Right lung (tissue), 10 donors: ENCODE measurements at places on chromosomes 11 and 22. TPM values are rescaled to one million over a fixed set of nuclear protein-coding genes. Genes with fewer than 3 reads are reported as not detected.

GRCh38 chr11:68372114-68372513 is 59.7 kb downstream of the LRP5 start:
- DNase-seq, result no peak

- peak; percentile 78 for DNase-seq
Measured at GRCh38 chr11:2725368-2726300, 25.8 kb upstream of the KCNQ1OT1 start.

DNA sequence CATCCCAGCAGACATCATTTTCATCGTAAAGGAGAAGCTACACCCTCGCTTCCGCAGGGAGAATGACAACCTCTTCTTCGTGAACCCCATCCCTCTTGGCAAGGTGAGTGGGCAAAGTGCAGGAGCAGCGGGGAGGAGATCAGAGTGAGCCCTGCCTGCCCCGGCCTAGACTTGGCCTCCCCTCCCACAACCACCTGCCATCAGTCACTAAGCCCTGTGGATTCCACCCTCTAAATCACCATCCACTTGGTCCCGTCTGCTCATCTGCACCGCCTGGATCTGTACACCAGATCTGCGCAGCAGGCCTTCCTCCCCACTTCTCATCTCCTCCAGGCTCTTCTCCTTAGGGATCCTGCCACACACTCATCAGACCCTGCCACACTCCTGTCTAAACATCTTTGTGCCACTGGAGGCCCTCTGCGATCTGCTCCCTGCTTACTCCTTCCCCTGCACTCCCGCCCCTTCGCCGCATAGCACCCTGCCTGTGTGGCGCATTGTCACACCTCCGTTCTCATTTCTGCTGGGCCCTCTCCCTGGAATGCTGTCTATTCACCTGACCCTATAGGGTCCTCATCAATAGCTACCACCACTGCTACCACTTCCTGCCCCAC is 14.2 kb downstream of the UCP2 start:
- no peak for DNase-seq

Gene MRGPRX4
- not detected for polyA plus RNA-seq

Gene LARGE2
- 18.1 TPM for polyA plus RNA-seq

- no peak for DNase-seq
Measured at GRCh38 chr11:41849250-41849649, 389.8 kb upstream of the LRRC4C start.

Gene MAML2
- 37.3 TPM for polyA plus RNA-seq

Gene BSCL2
- 50.3 TPM for polyA plus RNA-seq

Gene TSG101
- 83.8 TPM for polyA plus RNA-seq

- DNase-seq, result no peak
Measured at GRCh38 chr22:24810043-24810749, 4.2 kb downstream of the SGSM1 start.

Gene THRSP
- polyA plus RNA-seq, result 0.54 TPM

Gene ARFIP2
- polyA plus RNA-seq, result 71.8 TPM

DNA sequence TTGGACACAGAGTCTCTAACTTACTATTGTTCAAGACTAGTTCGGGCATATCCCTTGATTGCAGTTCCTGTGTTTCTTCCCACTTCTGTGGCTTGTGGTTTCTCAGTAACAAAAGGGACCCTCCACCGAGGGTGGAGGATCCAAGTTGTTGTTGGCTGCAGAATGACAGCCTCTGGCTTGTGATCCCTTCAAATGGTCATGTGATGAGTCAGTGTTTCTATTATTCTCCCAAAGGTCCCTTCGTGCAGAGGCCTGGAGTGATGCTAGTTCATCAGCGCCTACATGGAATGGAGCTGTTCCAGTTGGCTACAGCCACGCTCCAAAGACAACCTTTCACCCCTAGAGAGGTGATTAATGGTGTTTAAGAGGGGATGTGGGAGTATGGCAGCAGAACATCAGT is 2.6 kb upstream of the VWCE start:
- no peak for DNase-seq

DNA sequence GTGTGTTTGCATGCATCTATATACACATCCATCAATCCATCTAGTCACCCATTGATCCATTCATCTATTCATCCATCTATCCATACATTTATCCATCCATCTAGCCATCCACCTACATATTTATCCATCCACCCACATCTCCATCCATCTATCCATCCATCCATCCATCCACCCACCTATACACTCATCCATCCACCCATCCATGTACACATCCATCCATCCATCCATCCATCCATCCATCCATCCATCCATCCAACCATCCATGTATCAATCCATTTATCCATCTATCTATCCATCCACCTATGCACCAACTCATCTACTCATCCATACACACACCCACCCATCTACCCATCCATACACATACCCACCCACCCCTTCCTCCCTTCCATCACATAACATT is 18.8 kb upstream of the MYEOV start:
- no peak for DNase-seq

DNA sequence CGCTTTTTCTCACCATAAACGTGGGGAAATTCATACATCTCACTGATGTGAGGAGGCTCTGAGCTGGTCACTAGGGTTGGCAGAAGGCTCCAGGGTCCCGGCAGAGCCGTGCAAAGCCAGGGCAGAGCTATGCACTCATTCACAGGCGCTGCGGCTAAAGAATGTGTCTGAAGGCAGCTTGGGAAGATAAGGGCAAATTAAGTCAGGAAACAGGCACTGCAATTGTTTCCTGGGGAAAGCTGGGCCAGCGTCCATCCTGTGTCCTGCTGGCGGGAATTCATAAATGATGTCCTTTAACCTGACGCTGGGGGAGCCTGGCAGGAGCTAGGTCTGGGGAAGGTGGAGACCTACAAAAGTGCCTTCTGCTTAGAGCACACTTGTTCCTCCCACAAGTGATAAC is 27.6 kb downstream of the PKNOX2 start:
- DNase-seq, result no peak

Gene AQP11
- polyA plus RNA-seq, result 2.2 TPM

GRCh38 chr11:102842930-102843329 is 479 bp downstream of the MMP3 start:
- DNase-seq, result no peak

DNA sequence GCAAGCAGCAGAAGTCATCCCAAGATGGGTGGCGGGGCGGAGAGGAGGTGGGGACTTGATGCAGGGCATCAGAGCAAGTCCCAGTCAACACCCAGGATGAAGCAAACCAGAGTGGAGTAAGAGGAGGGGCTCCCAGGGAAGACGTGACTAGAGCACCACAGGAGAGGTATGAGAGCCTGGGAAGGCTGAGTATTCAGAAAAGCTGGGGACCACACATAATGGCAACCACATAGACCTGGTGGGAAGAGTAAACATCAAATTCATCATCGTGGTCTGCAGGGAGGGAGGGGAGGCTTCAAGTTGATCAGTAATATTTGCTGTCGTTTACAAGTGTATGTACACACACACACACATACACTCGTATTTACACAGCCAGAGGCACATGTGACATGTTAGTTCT is 60.7 kb upstream of the CLTCL1 start:
- no peak for DNase-seq

DNA sequence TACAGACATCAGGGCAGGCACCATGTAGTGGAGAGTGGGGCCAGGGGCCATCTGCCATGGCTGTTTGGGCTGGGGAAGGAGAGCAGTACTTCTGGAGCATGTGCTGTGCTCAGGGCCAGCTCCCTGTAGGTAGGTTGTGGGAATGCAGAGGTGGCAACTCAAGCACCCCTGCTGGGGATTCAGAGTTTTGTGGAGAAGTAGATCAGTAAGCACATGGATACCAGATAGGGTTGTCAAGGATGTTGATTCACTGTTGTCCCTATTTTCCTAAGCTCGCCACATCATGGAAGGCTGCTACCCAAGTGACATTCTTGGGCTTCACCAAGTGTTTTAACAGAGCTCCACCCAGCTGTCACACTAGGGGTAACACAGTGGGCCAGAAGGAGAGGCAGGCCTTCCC is 67.2 kb downstream of the BMAL1 start:
- DNase-seq, result no peak

DNA sequence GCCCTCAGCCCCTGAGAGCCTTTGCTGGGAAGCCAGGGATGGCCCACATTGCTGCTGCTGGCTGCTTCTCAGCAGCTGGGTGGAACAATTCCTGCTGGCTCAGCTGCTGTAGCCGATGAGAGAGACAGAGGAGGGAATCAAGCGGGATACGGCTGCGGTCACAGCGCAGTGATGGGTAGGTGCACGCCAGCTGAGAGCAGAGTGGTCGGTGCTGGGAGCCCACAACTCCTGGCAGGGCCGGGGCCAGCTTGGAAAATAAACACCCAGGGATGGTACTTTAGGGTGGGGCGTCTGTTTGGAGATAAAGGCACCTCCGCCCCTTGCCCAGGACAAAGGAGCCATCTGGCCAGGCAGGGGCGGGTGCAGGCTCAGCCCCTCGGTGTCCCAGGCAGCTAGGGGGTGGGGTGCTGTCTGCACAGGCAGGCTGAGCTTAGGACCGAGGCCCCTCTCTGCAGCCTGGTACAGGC is 480.5 kb downstream of the MIAT start:
- no peak for DNase-seq

- DNase-seq, result no peak
Measured at GRCh38 chr11:86152006-86152862, 83.3 kb upstream of the PICALM start.

DNA sequence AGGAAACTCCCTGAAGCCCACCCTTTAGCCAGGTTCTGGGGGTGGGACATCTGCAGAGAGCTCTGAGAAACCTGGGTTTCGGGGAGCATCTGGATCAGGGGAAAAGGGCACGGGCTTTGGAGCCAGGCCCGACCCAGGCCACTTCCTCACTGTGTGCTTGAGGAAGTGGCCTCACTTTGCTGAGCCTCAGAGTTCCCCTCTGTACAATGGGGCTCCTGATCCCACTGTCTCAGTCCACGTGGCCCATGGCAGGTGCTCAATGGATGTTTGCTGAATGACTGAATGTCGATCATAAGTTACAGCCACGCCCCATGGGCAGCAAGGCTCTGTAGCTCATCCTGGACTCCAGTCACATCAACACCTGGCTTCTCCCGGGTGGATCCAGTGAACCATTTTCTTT is 1.3 kb downstream of the CRYBB3 start:
- DNase-seq, result no peak

DNA sequence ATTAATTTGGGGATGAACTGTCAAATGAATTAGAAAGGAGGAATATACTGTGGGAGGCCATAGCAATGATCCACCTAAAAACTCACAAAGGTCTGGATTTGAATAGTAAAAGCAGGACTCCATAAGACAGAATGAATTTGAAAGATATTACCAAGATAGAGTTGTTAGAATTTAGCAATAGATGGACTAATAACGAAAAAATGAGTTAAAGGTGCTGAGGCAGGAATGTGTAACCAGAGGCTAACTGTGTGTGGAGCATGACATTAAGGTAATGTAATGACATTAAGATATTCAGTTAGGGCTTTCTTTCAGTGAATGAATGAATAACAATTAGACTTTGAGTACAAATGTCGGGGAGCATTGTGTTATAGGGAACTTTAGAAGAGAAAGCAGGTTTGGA is 51.3 kb downstream of the AASDHPPT start:
- no peak for DNase-seq

- DNase-seq, result no peak
Measured at GRCh38 chr11:122642472-122642922, 13.0 kb upstream of the UBASH3B start.

DNA sequence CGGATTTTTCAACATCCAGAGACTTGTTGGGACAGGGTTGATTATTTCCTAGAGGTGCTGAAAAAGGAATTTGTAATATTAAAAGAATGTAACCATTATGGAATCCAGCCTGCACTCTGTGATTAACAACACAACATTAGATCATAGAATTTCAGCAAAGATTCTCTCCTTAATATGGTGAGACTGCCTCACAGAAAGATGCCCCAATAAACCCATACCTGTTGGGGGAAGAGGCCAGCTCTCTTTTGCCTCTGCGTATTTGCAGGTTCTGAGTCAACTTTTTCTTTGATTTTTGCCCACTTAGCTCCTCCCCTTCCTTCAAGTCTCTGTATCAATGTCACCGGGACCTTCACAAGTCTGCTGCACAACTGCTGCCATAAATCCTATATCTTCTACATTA is 12.4 kb upstream of the MTMR3 start:
- no peak for DNase-seq

Gene PYGM
- 12.9 TPM for polyA plus RNA-seq

DNA sequence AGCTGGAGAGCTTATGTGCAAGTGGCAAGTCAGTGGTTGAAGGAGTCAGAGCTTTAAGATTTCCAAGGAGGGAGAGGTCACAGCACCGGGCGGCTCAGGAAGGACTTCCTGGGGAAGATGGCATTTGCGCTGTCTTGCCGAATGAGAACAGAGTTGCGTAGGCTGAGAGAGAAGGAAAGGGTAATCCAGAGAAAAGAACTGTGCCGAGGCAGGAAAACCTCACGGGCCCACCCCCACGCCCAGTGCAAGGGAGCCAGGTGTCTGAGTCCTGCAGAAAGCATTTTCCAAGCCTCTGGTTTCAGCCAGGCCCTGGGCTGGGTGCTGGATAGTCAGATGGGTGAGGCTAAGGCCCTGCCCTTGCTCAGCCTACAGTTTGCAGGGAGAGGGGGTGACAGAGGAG is 3.2 kb upstream of the AP1B1 start:
- no peak for DNase-seq

DNA sequence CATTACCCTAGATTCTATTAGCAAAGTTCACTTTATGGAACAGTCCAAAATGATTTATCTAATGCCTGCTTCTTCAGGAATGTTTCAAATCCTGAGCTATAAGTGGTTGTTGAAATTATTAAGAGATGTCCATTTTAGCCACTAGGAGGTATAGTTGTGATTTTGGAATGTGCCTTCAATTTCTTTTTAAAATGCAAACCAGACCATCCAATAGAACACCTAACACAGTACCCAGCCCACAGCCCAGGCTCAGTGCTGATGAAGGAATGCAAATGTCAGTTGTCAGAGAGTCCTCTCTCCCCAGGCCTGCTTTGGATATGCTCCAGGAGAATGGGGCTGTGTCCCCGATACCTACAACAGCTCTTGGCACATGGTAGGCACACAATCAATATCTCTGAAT is 85.8 kb upstream of the E2F8 start:
- DNase-seq, result no peak

Gene TOP3B
- 32.3 TPM for polyA plus RNA-seq

- no peak for DNase-seq
Measured at GRCh38 chr11:32466279-32466915, 31.1 kb upstream of the WT1 start.

GRCh38 chr22:43169310-43170130 is 17.4 kb downstream of the TTLL12 start:
- no peak for DNase-seq

DNA sequence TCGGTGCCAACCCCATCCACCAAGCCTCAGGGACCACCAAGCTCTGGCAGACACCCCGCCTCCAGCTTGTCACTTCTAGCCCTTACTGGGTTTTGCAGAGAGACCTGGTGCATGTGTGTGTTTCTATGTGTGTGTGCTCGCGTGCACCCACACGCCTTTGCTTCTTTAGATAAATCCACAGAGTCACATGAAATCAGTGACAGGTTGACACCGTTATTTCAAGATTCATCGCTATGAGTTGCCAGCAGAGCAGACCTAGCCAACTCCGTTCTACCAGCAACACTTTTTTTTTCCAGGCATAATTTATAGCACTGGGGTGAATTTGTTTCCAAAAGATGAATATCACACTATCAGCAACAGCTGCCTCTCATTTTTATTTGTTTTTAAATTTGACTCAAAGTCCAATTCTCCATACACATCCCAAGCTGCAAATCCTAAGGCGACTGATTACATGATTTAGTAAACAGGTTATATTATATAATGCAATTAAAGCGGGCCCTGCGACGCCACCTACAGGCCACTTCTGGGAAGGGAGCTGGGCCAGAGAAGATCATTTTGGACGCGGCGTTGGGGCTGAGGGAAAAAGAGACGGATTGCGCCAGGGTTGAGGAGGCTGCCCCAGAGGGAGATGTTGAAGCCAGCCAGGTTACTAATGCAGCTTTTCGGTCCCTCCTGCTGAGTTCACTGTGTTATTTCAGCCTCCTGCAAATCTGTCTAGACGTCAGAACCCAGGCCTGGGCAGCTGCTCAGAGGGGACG is 150.5 kb downstream of the FEZ1 start:
- peak; percentile 74 for DNase-seq
